Choroid plexus epithelial cell (primary cell): ENCODE measurements at places on chromosomes 1 and 21.

- DNase-seq = no peak
These were observed 367.4 kb downstream of the DISC1 start for GRCh38 chr1:231993968-231994455.

DNA sequence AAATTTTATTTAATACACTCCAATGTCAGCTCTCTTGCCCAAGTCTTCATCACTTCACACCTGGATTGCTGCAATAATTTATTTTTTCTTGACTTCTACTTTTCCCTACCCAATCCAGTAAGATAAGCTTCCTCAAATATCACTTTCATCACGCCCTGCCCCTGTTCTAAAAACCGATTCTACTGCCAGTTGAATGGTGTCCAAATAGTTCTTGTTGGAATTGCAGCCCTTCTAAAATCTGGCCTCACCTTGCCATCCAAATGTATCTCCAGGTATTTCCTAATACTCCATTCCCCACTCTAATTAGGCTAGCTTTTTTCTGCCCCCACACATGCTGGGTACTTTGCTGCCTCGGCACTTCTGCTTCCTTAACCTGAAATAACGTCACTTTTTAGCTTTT, 152.5 kb downstream of the HMCN1 start:
- DNase-seq = no peak

- DNase-seq = no peak
These were observed 65.2 kb upstream of the MARK1 start for GRCh38 chr1:220462752-220463151.

- no peak for DNase-seq
These were observed 127.8 kb downstream of the OSBPL9 start for GRCh38 chr1:51744506-51745303.

GRCh38 chr1:202698276-202698675, 12.0 kb downstream of the SYT2 start:
- no peak for DNase-seq

DNA sequence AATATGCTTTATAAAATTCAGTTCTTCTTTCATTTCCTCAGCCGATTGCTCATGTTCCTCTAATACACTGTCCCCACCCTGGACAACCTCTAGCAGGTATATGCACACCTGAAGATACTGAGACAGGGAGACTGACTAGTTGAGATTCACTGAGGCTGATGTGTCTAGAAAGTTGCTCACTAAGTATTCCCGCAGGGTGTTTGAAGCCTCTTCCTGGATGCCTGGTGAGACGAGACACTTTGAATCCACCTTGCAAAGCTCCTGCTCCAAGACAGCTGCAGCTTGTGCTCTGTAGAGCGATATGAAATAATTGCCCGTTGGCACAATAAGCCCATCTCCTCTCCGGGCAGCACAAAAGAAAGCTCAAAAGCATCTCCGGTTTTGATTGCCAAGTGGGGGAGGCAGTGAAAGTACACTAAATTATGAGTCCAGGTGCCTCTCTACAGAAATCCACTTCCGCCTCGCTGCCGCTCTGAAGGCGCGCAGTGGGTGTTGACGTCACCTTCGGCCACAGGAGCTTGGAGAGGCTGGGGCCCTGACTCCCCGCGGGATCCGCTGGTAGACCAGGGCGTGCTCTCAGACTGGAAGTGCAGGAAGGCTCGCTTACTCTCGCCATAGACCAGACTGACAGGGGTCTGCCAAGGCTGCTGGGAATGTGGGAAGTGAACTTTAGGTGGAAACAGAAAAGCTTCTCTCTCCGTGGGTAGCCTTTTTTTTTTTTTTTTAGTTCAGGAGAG, 46.3 kb downstream of the GPA33 start:
- DNase-seq = peak; percentile 47

DNA sequence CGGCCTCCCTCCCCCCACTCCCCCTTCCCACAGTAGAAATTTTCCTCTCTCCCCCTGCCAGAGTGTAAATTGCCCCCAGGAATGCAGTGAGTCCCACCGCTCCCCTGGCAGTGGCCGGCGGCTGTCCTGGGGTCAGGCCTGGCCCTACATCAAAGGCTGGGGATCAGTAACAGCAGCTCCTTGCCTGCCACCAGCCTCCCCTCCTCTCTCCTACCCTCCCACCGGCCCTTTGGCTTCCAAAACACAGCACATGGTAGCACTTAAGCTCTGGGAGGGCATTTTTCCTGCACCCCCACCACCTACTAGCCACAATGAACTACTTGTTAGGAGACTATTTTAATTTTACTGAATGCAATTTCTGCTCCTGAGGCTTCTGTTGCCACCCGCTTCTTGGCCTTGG, 9.0 kb upstream of the COL8A2 start:
- DNase-seq = no peak

DNA sequence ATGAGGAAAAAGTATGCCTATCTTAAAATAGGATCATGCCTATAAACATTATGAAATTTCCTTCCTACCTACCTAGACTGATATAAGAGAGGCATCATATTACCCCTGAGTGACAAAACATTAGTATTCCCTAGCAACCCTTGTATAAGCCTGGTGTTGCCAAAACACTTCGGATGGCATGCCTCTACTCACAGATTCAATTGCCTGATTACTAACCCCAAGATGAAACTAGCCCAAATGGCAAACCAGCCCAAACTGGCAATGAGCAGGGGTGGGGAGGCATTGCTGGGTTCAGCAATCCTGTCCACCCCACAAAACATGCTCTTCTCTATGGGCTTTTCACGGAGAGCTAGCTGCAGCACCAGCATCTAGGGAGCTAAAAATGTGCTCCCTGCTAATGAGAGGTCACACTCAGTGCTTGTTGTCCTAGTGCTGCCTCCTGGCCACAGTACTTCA, 13.9 kb downstream of the PALMD start:
- DNase-seq = peak; percentile 61

DNA sequence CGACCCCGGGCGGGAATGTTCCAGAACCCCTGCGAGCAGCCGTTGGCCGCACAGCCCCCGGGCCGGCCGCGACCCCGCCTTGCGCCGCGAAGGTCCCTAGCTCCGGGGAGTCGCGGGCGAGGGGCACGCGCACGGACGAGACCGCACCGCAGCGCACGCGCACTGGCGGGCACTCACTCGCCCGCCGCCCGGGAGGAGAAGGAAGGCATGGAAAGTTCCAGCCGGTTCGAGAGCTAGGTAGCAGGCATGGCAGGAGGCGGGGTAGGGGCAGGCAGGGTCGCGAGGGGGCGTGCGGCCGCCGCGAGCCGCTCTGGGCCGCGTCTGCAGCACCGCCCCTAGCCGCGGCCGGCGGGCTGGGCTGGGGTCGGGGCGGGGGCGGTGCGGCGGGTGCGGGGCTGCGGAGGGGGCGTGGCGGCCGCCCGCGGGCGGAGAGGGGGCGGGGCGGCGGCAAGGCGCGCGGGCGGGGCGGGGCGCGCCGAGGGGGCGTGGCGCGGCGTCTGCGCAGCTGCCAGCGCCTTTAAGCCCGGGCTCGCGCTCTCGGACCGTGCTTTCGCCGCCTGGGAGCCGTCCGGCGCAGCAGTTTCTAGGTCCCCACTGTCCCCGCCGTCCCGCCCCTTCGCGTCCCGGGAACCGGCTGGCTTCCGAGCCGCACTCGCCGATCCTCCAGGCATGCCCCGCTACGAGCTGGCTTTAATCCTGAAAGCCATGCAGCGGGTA, at the start of the genes MRPS6 and SLC5A3:
TSS of gene MRPS6 (plus strand) at position 547 of the 717 bp plus-strand sequence. CDS start at position 670, 123 bp downstream.
TSS of gene SLC5A3 (plus strand) at position 547 of the 717 bp plus-strand sequence. CDS start 21,621 bp downstream, outside the sequence.
- peak; percentile 82 for DNase-seq

DNA sequence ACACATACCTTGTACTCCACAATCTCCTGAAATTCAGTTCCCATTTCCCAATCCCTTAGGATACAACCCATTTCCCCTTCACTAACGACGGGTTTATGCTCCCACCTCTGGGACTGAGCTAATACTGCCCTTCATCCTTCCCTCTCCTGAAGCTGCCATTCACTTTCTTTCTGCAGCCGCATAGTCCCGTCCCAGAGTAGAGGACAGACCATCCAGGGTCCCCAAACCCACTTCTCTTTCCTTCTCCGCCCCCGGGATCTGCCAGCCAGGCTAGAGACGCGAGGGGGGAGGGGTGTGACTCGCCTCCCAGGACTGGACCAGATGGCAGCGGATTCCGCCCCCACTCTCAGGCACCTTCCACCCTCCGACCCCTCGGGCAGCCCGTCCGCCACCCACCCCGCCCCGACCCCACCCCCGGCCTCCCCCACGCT, 679 bp downstream of the ABL2 start:
- DNase-seq = no peak

DNA sequence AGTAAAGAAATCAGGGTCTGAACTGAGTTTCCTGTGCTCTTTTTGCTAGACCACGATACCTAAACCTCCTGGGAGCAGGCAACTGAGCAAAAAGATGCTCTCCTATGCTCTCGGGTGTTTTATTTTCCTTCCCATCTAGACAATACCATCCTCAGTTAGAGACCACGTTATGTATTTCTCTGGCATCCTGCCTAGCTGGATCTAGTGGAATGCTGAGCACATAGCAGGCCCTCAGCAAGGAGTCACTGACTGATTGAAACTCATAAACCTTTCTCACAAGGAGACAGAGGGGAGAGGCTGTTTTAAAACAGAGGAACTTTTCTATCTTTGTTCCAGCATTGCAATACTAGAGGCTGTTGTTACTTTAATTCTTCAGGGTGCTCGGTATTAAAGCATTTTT, 168.0 kb downstream of the CYYR1 start:
- peak; percentile 80 for DNase-seq
